ENCODE measurements at places on chromosomes 2 and 18.
A peak's percentile ranks its signal among the peaks of the same experiment; 100 is the strongest.

- no peak for DNase-seq
Observed at GRCh38 chr18:3147935-3148554, 71.7 kb downstream of the MYOM1 start.

GRCh38 chr2:234292205-234292961, 204.5 kb downstream of the ARL4C start:
- peak; percentile 81 for DNase-seq

- no peak for DNase-seq
Observed at GRCh38 chr2:63846487-63846886, 4.8 kb downstream of the UGP2 start.

GRCh38 chr2:110794390-110794789, 62.0 kb downstream of the ACOXL start:
- no peak for DNase-seq

GRCh38 chr2:219744600-219744999, 117.2 kb downstream of the SLC4A3 start:
- no peak for DNase-seq

DNA sequence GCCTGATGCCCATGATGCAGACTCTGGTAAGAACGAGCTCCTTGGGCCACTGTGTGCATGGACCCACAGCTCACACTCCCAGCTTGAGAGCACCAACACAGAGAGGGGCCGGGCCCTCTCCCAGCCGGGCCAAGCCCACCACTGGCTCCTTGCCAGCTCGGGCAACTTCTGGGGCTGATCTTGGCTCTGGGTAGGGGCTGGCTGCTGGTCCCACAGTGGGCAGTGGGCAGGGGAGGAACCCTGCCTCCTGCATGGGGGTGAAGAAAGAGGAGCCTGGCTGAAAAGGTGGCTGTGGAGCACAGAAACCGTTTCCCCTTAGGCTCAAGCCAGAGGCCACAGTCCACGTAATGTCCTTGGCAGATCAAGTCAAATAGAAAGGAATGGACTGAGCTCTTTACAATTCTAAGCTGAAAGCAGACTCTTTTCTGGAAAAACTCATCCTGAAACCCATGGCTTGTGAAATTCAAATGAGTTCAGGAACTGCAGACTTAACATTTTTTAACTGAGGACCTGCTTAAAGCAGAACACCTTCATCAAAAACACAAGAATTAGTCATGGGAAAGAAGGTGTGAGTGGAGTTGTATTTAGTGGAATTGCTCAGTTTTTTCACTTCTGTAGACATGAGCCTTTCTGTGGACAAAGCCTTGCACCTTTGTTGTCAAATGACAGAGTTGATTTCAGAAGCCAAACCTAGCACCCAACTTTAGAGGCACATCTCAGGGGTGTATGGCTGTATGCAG, 104.9 kb downstream of the STPG4 start:
- DNase-seq = no peak

DNA sequence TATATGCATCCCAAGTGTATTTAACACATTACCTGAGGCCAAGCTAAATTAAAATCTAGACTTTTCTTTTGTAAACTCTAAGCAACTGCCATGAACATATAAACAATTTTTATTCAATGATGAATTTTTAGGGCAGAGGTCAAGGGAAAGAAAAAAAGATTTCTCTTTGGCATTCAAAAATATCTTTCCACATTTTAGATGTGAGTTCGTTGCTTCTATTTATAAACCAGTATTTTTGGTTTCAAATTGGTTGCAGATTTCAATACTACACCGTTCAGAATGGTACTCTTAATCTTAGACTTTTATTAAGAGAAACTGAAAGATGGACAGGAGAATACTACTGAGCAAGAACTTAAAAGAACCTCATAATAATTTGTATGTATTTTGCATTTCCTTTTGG, 293.6 kb upstream of the CCDC68 start:
- no peak for DNase-seq

Data from activated CD4-positive, alpha-beta memory T cell treated with anti-CD3 and anti-CD28 coated beads, Interleukin-2, amount 10 ng/mL, durations not matched to agents 7 days and 5 days (primary cell).